Naive thymus-derived CD8-positive, alpha-beta T cell (primary cell): ENCODE measurements at places on chromosomes 1 and 21.

- DNase-seq, result no peak
Observed at GRCh38 chr1:17765444-17766411, 10.6 kb downstream of the ACTL8 start.

DNA sequence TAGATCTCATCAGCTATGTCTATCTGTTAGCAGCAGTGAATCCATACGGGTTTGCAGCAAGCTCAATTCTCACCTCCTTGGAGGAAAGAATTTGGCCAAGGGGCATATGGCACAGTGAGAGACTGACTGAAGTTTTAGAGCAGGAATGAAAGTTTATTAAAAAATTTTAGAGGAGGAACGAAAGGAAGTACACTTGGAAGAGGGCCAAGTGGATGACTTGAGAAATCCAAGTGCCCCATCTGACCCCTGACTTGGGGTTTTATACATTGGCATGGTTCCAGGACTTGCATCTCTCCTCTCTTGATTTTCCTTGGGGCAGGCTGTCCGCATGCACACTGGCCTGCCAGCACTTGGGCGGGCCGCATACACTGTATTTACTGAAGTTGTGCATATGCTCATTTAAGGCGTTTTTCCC, 9.2 kb upstream of the OSBPL9 start:
- no peak for DNase-seq

DNA sequence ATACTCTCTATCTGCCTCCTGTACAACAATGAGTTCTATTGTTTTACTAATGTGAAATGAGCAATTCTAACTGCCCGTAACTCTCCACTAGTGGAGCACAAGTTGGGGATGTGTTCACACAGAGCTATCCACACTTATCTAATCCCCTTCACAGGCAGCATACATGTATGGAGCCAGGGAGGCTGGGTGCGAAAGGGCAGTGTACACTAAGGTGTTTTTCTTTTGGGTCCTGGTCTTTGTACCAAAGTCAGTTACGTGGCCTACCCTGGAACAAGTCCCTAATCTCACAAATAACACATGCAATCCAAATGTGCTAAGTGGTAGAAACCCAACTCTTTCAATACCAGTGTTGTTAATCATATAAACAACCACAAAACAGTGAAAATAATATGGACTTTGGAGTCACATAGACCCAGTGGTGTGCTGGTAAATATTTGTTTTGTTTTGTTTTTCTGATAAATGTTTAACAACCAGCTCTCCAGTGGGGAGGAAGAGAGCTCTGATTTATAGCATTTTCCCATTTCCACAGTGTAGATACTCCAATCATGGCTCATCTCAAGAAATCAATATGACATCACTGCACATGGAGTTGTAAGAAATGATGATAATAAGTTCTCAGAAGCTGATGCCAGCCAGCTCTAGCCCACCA, 319.9 kb upstream of the DUSP10 start:
- DNase-seq, result no peak

GRCh38 chr1:235375919-235376605, 8.8 kb downstream of the TBCE start:
- DNase-seq, result no peak

GRCh38 chr1:7962014-7962335, 464 bp downstream of the PARK7 start:
- DNase-seq, result no peak

DNA sequence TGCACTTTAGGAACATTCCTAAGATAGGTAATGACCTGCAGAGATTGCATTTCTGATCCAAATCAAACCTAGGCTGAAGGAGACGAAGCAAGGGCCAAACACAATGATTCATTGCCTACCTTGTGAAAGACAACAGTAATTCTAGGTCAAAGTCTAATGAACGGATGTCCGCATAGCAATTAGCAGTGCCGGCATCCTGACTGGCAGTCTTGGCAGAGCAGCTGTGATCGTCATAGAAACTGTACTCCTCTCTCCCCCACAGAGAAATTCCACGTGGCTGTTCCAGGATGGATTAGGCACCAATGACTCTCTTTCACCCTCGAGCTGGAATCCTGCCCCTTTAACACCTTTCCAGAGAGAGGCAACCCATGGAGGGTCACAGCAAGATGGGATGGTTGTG, 28.9 kb upstream of the VAV3 start:
- DNase-seq, result no peak

- DNase-seq, result no peak
Observed at GRCh38 chr1:30292451-30292850, 430.9 kb downstream of the MATN1 start.

DNA sequence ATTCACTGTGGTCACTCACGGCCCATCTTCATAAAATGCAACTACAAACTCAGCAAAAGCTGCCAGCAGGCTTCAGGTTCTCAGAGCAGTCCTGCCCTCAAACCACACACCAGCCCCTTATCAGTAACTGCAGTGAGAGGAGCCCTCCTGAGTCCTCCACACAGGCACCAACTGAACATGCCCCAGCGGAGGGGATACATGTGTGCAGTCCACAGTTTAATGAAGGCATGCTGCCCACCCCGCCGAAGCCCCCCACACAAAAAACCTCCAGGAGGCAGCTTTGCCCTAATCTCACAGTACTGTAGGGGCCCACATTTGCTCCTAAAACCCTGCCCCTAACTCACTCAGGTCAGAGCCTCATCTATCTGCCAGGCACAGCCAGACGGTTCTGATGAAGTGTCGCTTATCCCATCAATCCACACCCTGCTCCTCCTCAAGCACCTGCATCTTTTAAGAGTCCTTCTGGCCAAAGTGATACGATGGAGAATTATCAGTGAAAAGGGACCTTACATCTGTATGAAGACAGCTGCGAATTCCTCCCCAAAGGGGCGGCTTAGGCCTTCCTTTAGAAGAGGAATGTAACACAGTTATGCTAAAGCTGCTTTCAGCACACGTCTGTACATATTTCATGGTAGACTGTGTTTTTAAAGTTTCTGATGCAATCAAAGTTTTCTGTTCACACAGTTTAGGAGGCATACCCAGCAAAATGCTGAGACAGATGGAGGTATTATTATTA, 3.5 kb downstream of the ABCB10 start:
- no peak for DNase-seq

- DNase-seq, result no peak
Observed at GRCh38 chr1:71587961-71588360, 507.1 kb upstream of the ZRANB2 start.

- DNase-seq, result no peak
Observed at GRCh38 chr1:36397083-36397377, 678 bp downstream of the LSM10 start.

DNA sequence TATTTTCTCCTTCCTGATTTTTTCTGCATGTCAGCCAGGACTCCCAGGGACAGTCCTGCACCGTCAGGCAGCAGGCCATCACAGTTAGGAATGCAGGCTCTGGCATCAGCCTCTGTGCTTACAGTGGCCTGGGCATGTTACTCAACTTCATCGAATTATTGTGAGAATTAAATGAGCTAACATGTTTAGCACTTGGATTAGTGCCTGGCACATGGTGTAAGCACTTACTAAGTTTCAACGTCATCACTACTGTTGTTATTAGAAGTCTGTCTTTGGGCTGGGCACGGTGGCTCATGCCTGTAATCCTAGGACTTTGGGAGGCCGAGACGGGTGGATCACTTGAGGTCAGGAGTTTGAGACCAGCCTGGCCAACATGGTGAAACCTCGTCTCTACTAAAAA, 45.1 kb downstream of the SCCPDH start:
- no peak for DNase-seq

GRCh38 chr1:167227934-167228378, 7.3 kb downstream of the POU2F1 start:
- DNase-seq, result no peak

DNA sequence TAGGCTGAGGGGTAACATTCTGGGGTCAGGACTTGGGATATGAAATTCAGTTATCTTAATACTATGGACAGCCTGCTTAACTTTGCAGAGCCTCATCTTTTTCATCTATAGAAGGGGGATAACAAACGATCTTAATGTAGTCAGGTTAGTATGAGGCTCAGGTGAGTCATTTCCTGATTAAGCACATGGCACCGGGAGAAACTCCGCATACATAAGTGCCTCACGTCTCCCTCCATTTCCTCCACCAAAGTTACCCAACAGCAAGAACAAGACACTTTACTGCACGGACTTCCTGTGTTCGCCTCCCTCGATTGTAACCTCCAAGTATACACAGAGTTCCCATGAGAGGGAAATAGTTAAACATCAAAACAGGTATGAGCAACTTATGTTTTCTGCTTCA, 112.7 kb upstream of the COA6 start:
- DNase-seq, result no peak

- DNase-seq, result no peak
Observed at GRCh38 chr21:40803101-40803500, 43.9 kb downstream of the DSCAM start.

- DNase-seq, result no peak
Observed at GRCh38 chr1:40299366-40300248, 17.5 kb downstream of the COL9A2 start.

DNA sequence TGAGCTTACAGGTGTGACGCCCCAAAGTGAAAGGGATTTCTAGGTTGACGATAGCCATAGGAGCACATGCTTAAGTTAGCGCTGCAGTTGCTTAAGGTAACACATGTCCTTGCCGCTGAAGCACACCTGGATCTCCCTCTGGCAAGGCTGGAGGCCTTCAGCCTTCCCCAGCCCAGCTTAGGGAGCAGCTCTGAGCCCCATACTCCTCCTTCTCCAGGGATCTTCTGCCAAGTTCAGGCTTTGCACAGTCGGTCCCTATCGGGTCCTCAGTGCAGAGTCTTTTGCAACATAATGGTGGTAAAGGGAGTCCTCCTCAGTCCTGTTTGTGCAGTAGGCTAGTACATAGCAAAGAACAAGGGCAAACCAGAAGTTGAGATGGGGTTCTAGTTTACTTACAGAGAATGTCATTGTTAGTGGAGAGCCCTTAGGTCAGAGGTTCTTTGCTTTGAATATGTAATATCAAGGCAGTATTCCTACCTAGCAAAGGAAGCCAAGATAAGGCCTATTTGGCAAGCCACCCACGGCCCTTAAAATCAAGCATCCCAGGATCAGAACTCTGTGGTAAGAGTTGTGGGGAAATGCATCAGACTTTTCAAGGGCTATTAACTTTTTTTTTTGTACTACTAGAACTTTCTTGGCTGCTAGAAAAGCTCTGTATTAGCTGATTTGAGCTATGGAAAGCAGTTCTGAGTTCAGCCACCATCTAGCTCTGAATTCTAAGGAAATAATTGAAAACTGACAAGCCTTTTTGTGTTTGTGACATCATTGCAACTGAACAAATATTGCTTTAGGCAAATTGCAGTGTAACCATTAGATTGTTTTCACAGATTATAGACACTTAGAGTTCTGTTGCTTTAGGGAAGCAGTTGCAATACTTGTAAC, 1.4 kb downstream of the EVA1C start:
- DNase-seq, result peak; percentile 21

DNA sequence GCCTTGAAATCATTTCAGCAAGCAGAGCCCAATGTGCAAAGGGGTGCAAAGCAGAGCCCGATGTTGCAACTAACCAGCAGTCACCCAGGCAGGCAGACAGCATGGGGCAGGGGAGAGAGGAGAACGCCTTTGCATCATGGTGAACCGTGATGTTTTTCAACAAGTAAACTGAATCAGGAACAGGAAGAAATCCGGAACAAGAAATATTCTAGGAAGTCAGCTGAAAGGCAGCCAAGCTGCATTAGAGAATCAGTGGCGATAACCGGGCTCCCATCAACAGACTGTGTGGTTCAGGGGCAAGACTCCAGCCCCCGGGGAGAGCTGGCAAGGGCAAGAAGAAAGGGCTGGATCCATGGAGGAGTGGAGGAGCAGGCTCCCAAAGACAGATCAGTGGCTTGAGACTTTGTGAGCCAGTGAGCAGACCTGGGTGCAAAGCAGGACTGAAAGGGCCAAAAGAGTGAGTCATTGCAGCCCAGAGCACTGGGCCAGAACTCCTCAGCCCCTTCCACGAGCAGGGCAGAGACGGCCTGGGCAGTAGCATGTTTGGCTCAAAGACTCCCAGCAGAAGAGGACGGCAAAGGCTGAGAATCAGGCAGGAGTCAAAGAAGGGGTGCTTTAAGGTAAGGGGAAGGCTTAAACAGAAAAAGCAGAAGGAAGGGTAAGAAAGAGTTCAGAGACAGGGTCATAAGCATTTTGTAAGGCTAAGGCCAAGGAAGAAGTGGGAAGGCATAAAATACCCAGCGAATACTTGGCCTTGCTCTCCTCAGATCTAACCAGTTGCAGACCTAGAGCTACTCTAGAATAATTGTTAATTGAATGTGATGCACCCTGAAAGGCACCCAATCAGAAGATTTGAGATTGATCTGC, 155.0 kb downstream of the SETD4 start:
- DNase-seq, result no peak

DNA sequence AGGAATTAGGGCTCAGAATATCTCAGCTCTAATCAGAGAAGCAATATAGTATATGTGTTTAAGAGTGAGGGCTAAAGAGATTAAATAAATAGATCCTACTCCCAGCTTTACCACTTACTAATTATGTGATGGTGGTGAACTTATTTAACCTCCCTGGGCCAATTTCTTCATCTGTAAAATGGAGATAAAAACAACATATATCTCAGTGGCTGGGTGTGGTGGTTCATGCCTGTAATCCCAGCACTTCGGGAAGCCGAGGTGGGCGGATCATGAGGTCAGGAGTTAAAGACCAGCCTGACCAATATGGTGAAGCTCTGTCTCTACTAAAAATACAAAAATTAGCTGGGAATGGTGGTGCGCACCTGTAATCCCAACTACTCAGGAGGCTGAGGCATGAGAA, 135.2 kb downstream of the SLC44A5 start:
- no peak for DNase-seq

DNA sequence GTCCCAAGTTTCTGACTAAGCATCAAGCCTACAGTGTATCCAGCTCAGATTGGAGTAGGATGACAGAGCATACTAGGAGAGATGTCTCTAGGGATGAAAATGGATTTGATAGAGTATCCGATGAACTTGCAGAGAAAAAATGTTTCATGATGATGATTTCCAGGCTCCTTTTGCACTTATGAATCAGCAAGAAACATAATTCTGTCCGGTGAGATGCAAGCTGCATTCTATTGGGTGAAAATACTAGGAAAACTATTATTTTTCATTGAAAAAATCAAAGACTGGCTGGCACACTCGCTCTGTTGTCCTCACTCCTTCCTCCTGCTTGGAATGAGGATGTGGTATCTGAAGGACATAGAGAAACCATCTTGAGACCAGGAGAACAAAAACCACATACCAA, 35.4 kb upstream of the RAB3GAP2 start:
- no peak for DNase-seq

- DNase-seq, result no peak
Observed at GRCh38 chr21:39384674-39385298, 35.9 kb upstream of the HMGN1 start.

DNA sequence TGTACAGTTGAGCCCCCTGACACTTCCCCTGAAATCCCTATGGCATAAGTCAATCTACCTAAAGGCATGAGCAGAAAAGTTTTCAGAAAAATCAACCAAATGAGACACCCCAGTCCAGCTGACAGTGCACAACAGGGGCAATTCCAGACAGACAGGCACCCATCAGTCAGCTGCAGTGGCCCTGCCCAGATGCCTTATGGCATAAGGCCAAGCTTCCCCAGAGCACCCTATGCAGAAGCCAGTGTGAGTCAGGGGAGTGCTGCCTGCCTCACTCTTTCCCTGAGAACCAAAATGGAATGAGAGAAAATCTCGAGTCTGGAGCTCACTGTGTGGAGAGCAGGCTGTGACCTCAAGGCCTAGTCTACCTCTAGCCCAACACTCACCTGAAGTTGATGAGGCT, 38.1 kb downstream of the MRAP start:
- DNase-seq, result no peak

- DNase-seq, result peak; percentile 59
Observed at GRCh38 chr1:172699111-172699510, 40.2 kb downstream of the FASLG start.
